Vagina (tissue), 2 donors: ENCODE measurements at places on chromosomes 11 and 22. TPM values are rescaled to one million over a fixed set of nuclear protein-coding genes. Genes with fewer than 3 reads are reported as not detected.

- no peak overlapping the region for H3K4me3 ChIP-seq
- DNase-seq = no peak
Observed at GRCh38 chr22:37300551-37301017, 18.3 kb downstream of the CYTH4 start.

GRCh38 chr22:47548953-47549740, 786.7 kb downstream of the TBC1D22A start:
- no peak overlapping the region for H3K4me3 ChIP-seq
- H3K27me3 ChIP-seq = peaks cover 2% of the 10 kb centered on the region
- H3K36me3 ChIP-seq = no peaks in the 10 kb centered on the region
- no peaks in the 10 kb centered on the region for H3K4me1 ChIP-seq

FXYD6 gene
- 75.4 TPM for total RNA-seq

IFTAP gene
- 13.0 TPM for total RNA-seq
